DMS53 (cell line): ENCODE measurements at places on chromosomes 11 and 22.

DNA sequence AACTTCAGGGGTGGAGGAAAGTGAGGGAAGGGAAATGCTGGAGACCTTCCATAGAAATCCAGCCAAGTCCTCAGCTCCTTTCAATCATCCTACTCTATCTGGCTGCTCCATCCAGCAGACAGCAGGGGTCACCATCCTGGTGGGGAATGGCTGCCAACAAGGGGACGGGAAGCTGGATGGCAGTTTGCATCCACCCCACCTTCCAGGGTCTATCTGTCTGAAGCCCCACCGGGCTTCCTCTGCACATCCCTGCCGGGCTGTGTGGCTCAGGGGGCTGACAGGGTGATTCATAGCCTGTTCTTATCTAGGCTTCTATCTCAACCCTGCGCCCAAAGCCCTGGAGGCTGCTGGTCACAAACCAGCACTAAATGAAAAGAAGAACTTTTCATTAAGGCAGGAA lies 1.1 kb downstream of the SYTL2 start:
- DNase-seq = peak; percentile 60

DNA sequence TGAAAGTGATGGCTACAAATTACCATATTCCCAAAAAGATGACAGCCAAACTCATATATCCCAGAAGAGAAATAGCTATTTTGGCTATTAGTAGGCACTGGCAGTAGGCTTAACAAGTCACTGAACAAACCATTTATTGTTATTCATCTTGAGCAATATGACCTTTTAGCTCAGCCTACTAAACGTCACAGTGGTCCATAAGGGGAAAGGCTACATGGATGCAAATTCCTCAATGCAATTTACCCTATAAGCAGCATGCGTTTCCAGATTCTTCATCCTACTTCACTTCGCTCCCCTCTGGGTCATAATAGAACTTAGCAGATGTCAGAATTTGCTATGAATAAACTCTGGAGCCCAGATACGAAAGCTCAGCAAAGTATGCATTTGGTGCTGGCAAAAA lies 114.0 kb downstream of the SIK3 start:
- DNase-seq = no peak

GRCh38 chr11:83063073-83063754 lies 8.5 kb downstream of the RAB30 start:
- DNase-seq = peak; percentile 57

GRCh38 chr11:120598517-120599257 lies 87.1 kb downstream of the GRIK4 start:
- no peak for DNase-seq

GRCh38 chr11:74179234-74180052 lies 8.4 kb downstream of the PPME1 start:
- DNase-seq = peak; percentile 19

DNA sequence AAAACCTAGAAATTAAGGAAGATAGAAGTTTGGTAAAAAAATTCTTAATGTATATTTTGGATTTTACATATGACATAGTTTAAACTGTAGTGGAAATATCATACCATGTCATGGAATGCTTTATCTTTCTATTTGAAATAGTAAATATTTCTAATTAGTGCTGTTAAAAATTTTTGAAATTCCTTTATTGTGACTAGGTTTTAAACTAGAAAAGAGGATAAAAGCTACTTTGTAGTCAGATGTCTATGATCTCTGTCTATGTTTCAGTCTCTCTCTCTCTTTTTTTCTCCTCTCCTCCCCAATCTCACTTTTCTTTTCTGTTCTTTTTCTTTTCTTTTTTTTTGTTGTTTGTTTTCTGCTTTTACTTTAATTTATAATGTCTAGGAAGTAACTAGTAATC lies 226.2 kb downstream of the TMEM135 start:
- no peak for DNase-seq

DNA sequence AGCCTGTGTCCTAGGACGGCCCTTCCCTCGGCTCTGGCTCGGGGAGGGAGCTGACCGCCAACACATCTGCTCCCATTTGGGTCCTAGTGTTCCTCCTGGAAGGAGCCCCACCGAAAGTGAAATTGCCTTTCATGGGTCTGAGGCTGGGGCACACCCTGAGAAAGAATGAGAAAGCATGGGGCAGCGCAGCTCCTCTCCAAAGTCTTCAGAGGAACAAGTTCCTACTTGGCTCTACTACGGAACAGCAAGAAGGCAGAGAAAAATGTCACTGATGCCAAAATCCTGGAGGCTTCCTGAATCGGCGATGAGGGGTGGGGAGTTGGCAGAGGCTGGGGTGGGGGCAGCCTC lies 41.5 kb upstream of the MYEOV start:
- DNase-seq = no peak

DNA sequence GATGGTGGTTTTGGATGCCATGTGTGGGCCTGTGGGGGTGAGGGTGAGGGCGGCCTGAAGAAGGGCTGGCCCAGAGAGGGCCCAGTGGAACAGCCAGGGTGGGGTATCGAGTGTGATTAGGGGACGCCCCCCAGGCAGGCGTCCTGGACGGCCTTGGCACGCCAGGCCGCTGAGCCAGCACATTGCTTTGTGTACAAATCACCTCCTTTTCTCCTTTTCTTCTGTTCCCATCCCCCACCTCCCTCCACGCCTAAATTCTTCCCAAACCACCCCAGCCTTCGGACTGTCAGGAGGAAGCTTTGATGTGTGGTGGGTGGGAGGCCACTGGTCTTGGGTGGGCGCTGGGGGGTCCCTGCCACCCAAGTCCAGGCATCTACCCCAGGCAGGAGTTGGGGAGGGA lies 7.8 kb upstream of the CD248 start:
- DNase-seq = no peak

GRCh38 chr22:49676783-49677494 lies 150.7 kb downstream of the BRD1 start:
- no peak for DNase-seq

DNA sequence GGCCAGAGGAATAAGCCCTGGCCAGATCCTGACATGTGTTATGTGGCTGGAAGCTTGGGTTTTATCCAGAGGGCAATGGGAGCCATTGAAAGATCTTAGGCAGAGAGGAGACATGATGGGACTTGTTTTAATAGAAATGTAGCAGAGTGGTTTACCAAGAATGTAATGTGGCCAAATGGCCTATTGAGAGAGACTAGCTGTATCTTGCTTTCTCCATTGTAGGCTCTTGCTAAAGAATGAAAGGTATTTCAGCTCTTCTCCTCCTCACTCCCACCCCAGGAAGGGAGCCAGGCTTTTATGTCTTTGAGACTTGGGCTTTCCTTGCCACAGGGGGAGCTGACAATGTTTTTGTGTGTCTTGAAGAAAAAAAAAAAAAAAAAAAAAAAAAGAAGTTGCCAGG lies 82.3 kb downstream of the TRIM29 start:
- no peak for DNase-seq

DNA sequence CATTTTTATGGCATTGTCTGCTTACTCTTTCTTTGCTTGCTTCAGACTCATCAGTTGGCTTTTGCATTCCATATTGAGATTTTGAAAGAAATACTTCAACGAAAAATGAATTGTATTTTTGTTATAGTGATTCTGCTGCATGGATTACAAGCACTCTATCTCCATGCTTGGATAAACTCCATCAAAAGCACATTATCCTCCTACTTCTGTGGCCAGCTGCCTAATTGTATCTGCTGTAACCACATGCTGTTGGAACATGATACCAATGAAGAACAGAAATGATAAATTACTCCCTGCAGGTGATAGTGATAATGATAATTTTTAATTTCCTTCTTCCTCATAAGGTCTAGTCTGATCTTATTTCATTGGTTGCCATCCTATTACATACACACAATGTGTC lies 100.8 kb downstream of the PRMT3 start:
- peak; percentile 37 for DNase-seq

DNA sequence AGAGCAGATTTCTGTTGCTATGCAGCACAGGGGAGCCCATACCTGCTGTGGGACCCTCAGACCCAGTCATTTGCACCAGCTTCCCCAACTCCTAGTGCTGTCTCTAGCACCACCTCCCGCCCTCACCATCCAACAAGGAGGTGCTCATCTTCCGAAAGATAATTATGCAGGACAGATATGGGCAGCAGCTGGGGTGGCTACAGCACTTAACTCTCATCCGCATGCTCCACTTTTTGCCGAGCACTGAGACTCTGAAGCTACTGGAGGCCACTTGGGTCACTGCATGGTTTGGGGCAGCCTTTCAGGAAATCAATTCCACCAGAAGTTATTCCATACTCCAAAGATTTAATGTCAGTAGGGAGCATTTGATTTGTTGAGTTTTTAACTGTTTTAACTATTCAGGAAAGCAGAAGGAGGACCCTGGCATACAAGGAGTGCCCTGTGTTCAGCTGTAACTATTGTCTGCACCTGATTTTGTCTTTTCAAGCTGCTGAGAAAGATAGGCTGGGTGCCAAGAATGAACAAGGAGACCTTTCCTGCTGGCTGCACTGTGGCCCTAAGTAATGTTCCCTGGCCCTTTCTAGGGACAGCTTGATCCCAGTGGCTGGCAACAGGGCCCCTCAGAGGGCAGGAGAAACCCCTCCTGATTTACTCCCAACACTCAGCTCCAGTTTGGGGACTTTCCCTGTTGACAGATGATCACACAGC lies 67.3 kb upstream of the CSNK2A3 start:
- DNase-seq = no peak

DNA sequence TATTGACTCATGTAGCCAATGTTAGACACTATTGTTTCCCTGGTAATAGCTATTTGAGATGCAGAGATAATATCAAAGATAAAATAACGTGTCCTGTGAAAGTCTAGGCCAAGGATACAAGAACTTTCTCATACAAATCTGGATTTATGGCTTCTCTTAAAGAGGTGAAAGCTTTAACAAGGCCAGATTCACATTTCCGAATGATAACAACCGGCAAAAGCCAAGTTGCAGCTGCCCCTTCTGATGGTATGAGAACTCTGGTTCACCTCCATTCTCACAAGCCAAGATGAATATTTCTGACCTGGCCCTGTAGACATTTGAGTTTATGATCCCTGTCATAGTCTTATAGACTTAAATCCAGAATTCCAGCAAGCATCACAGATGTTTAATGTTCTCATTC lies 230.4 kb upstream of the ZC3H12C start:
- no peak for DNase-seq

DNA sequence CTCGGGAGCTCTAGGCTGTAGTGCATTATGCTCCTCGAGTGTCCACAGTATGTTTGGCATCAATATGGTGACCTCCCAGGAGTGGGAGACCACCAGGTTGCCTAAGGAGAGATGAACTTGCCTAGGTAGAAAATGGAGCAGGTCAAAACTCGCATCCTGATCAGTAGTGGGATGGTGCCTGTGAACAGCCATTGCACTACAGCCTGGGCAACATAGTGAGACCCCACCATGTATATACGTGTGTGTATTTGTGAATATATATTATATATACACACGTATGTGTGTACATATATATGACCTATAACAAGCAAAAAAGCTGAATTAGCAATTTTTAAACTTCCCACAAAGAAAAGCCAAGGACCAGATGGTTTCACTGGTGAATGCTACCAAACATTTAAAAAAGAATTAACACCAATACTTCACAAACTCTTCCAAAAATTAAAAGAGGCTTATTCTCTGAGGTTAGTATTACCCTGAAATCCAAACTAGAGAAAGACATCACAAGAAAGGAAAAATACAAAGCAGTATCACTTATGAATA lies 97.4 kb downstream of the RNF169 start:
- DNase-seq = no peak

- no peak for DNase-seq
Observed at GRCh38 chr11:108468478-108468864, 1.1 kb upstream of the C11orf65 start.

GRCh38 chr11:124717786-124718651 lies 21.7 kb upstream of the NRGN start:
- peak; percentile 64 for DNase-seq

DNA sequence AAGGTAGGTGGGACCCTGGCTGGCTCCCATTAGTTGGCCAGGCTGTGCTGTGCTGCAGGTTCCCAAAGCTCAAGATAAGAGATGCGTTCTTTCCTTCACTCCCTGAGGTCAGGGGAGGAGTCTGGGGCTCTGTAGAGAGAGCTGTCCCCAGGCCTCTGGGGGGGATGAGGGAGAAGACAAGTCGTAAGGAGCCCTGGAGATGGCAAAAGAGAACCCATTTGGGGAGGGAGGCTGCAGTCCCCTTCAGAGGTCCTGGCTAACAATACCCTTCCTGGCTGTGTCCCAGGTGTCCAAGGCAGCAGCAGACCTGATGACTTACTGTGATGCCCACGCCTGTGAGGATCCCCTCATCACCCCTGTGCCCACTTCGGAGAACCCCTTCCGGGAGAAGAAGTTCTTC lies 916 bp downstream of the GNG3 start:
- DNase-seq = no peak

DNA sequence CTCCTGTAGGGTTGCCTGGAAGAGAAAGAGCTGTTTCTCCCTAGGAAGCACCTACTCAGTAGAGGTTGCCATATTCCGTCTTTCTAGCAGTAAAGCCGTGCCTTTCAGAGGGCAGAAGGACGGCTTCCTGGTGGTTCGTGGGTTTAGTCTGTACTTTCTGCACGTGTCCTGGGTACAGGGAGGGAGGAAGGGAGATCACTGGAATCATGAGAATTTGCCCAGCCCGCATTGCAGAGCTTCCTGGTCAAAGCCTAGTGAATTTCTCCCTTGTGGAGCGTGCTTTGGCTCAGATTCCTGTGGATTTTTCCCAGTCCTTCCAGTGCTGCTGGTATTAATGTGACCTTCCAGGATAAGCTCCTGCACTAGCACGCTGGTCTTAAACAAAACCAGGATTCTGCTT lies 44.9 kb downstream of the GRAMD1B start:
- no peak for DNase-seq

DNA sequence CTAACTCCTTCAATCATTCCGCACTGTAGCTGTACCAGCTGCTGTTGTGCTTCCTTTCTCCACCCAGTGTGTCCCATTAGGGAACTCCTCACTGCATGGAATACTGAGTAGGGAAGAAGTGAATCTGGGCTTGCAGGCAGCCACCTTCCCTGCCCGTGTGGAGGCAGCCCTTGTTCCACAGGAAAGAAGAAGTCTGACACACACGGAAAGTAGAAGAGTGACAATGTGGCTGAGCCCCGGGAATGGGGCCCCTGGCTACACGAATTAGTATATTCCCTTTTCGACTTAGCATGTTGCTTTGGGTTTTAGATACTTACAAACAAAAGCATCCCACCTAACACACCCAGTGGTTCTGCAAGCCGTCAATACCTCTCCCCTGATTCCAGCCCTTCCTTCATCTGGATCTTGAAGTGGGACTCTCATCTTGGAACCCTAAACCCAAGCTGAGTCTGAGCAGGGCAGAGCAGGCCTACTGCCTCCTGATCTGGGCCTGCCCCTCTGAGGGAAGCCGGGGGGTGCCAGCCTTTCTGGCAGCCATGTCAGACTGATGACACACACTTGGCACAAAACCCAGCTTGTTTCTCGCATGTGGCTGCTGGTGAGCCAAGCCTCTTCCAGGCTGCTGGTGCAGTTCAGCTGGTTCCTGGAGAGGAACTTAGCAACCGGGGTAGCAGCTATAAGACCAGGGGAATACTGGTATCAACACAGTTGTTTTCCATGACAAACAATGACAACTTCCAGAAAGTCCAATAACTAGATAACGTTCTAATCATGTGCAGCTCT lies 71.6 kb downstream of the C11orf58 start:
- no peak for DNase-seq
